ENCODE measurements at places on chromosomes 4 and X. TPM values are rescaled to one million over a fixed set of nuclear protein-coding genes. Genes with fewer than 3 reads are reported as not detected.
A peak's percentile ranks its signal among the peaks of the same experiment; 100 is the strongest.

DNA sequence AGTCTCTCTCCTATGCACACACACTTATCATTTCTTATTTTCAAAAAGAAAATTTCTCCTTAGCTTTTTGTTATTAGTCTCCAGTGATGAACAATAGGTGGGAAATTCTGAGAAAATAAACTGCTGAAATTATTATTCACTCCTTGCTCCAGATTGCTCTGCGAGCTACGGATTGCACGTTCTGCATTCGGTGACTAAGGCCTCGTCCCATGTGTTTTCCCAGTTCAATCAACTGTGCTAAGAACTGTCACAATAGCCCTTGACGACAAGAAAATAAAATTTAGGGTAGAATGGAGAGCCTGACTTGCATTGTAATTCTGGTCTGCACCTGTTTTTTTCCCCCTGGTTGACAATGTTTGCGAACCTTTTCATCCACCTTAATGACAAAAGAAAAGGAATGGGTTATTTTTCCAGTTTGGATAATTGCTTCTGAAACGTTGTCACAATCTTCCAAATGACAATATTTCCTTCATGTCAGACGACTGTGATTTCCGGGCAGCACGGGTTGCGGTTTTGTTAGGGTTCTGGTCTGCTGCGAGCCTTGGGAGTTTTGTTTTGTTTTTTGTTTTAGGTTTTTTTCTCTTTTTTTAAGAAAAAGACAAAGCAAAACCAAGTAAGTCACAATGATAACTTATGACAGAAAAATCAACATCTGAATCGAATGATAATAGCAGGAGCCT is 124.5 kb upstream of the NOCT start:
- H3K27me3 ChIP-seq: no peaks in the 10 kb centered on the region
- H3K4me1 ChIP-seq: no peaks in the 10 kb centered on the region
- no peak for DNase-seq
- H3K27ac ChIP-seq: no peak overlapping the region
- H3K36me3 ChIP-seq: no peaks in the 10 kb centered on the region

- no peaks in the 10 kb centered on the region for H3K27me3 ChIP-seq
- no peaks in the 10 kb centered on the region for H3K4me1 ChIP-seq
- no peak overlapping the region for H3K27ac ChIP-seq
- no peaks in the 10 kb centered on the region for H3K36me3 ChIP-seq
- no peak for DNase-seq
Observed at GRCh38 chr4:182619660-182620059, 297.5 kb downstream of the DCTD start.

DNA sequence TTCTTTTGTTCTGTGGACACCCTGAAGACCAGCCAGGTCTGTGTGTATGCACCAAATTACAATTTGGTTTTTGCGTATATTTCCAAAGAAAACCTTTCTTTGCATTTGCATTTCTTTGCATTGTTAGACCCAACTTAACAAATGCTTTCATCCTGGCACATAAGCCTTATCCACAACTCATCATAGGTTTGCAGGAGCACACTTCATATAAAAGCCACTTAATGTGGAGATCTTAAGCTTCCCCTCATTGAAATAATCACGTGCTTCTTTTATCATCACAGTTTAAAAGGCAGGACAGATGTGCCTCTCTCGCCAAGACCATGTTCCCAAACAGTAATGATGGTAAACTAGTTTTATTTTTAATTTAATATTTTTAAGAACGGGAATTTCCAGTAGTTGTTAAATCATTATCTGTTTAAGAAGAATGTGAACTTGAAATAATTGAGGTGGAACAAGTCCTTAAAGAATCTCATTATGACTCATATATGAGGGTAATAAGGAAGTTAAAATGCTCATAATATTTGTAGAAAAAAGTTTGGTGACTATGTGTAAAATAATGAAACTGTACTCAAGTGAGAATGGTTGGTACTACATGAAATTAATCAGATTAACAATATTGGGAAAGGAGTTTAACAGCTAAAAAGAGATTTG is 65.5 kb downstream of the GLRA3 start:
- H3K36me3 ChIP-seq: no peaks in the 10 kb centered on the region
- no peak for DNase-seq
- no peak overlapping the region for H3K27ac ChIP-seq
- H3K27me3 ChIP-seq: no peaks in the 10 kb centered on the region
- no peaks in the 10 kb centered on the region for H3K4me1 ChIP-seq
- H3K4me3 ChIP-seq: no peak overlapping the region

DNA sequence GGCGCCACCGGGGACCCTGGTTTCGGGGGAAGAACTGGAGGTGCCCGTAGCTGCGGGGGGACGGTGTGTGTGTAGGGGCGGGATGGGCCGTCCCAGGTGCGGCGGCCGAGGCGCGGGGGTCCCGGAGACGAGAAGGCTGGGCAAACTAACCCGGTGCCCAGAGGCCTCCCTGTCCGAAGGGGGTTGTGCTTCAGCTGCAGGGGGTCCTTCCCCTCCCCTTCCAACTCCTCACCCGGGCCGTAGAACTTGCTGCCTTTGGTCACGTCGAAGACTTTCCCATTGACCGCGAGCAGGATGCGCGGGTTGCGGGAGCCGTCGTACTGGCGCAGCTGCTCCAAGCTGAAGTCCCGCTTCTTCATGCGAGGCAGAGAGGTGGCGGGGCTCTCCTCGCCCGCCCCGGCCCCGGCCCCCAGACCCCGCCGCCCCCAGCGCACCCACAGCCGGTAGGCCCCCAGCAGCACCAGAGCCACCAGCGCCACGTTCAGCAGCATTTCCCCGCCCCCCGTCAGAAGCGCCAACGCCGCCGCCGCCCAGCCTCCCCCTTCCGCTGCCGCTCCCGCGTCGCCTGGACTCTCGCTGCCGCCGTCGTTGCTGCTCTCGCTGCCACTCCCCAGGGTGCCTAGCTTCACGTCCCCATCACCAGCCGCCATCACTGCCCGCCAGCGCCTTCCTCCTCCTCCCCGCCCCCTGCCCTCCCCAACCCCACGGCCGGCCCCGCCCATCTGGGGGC is at the start of gene PGRMC2:
Gene PGRMC2 (minus strand): TSS at position 673 of the 730 bp plus-strand sequence. CDS start 23 bp downstream, at position 650.
- H3K4me1 ChIP-seq: peaks cover 4% of the 10 kb centered on the region
- H3K4me3 ChIP-seq: peak within 1 kb of the TSS; percentile 98
- DNase-seq: peak; percentile 37
- H3K36me3 ChIP-seq: peaks cover 4% of the 10 kb centered on the region
- H3K27me3 ChIP-seq: no peaks in the 10 kb centered on the region

DNA sequence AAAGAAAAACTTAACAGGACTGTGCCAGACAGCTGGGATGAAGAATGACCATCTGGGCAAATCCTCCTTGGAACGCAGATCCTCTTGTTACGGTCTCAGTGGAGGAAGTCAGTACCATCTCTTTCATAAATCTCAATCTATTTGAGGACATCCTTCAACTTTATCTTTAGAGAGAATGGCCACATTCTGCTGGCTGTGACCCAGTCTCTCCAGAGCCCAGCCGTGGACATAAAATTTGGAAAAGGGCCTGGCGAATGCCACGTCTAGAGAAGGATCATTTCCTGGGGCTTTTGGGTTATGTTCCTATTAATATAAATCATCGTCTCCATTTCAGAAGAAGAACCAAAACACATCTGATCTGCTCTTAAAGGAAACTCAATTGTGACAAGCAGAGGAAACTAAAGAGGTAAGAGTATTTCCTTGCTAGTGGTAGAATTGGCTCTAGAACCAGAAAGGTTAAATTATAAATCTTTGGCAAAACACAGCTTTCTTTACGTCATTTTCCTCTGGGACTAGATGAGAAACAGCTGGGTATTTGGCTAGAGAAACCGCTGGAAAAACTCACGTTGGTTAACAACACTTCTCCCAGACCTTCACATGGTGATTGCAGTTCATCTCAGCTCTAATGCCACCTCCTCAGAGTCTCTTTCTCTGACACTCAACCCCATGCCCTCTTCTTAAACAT is 164.7 kb downstream of the CHIC2 start:
- peak; percentile 88 for DNase-seq
- peak overlapping the region; percentile 93 for H3K27ac ChIP-seq
- H3K27me3 ChIP-seq: no peaks in the 10 kb centered on the region
- H3K4me1 ChIP-seq: peaks cover 12% of the 10 kb centered on the region
- H3K4me3 ChIP-seq: no peak overlapping the region

GRCh38 chr4:155907556-155907955 is 4.1 kb downstream of the TDO2 start:
- H3K36me3 ChIP-seq: no peaks in the 10 kb centered on the region
- no peak overlapping the region for H3K4me3 ChIP-seq
- peaks cover 2% of the 10 kb centered on the region for H3K27me3 ChIP-seq
- no peak overlapping the region for H3K27ac ChIP-seq
- DNase-seq: no peak

DNA sequence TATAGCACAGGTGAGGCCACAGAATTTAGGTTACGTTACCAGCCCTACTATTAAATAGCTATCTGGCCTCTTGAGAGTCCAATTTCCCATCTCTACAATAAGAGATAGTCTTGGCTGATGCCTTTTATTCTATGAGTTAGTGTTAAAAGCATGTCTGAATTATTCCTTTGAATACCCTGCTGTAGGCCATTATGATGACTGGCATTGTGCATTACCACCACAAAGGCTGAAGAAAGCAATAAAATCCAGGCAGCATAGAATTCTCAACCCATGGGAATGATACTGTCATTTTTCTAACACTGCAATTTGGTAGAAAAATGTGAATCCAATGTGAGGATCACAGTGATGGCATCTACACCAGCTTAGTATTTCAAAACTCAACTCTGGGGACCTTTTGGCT is 51.4 kb downstream of the OTC start:
- no peak for DNase-seq
- H3K27ac ChIP-seq: no peak overlapping the region
- peaks cover 4% of the 10 kb centered on the region for H3K27me3 ChIP-seq
- no peaks in the 10 kb centered on the region for H3K4me1 ChIP-seq
- H3K4me3 ChIP-seq: no peak overlapping the region
- no peaks in the 10 kb centered on the region for H3K36me3 ChIP-seq

DNA sequence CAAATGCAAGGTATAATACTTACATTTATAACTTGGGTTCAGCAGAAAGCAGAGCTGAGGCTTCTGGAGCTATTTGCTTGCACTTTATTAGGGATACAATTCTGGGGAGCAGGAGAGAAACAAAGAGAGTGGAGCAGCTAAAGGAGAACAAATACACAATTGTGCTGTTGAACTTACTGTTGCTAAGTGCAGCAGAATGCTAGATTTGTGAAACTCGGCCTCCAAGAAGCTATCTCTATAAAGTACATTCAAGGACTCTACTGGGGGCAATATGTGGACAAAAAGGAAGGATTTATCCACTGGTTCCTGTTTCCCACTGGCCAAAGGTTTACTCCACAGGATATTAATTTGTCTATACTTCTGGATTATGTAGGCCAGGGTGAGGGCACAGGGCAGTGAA is 86.8 kb downstream of the PPP1R2C start:
- no peak overlapping the region for H3K4me3 ChIP-seq
- H3K27ac ChIP-seq: no peak overlapping the region
- DNase-seq: no peak
- H3K36me3 ChIP-seq: no peaks in the 10 kb centered on the region
- H3K27me3 ChIP-seq: peaks cover 5% of the 10 kb centered on the region
- H3K4me1 ChIP-seq: no peaks in the 10 kb centered on the region

Gene C4orf36
- total RNA-seq: 0.28 TPM

Gene CLDN34
- not detected for total RNA-seq

Gene TAB3
- 6.1 TPM for total RNA-seq
